ENCODE measurements at places on chromosomes 3 and 15.

DNA sequence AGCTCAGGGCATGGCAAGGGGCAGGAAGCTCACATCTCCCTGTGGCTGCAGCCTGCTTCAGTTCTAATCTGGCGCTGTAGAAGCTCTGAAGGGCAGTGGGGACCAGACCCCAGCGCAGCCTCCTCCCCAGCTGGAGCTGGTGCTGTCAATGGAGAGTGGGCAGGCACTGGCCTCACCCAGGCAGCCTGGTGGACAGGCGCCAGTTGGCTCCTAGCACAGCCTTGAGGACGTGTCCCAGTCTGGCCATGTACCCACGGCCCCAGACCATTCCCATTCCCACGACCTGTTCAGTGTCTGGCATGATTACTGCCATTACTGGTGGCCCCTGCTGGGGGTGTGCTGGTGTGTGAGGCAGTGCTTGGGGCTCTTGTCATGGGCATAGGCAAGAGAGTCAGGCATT lies 16.3 kb downstream of the TYRO3 start:
- DNase-seq = no peak

DNA sequence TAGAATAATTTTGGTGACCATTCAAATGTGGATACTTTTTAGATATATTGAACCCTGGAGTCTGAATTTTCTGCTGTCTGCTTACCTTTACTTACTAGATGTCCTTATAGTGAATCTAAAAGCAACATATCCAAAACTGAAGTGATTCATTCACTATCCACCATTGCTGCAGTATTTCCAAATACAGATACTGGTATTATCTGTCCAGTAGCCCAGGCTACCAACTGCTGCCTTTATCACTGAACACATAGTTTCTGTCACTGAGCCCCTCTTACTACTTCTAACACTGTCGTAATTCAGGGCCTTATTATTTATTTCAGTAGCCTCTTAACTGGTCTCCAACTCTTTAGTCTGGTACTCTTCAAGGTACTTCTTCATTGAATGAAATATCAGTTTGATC lies 49.2 kb downstream of the SLMAP start:
- no peak for DNase-seq

- DNase-seq = no peak
Observed at GRCh38 chr3:27723815-27724458, 1.8 kb upstream of the EOMES start.

DNA sequence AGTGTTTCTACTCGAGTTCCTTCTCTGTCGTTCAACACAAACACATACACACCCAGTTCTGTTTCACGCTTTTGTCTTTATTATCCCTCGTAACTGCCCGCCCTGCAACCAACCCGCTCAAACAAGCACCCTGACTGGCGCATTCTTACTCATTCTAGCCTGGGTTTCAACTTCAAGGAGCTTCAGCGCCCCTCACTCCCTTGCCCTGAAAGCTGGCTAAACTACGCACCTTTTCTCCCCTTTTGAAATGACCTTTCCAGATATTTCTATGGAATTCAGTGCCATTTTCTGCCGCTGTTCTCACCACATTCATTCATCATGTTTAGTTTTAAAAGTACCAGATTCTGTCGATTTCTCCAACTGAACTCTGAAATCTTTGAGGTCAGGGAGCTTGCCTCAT lies 653 bp upstream of the MFSD1 start:
- no peak for DNase-seq

DNA sequence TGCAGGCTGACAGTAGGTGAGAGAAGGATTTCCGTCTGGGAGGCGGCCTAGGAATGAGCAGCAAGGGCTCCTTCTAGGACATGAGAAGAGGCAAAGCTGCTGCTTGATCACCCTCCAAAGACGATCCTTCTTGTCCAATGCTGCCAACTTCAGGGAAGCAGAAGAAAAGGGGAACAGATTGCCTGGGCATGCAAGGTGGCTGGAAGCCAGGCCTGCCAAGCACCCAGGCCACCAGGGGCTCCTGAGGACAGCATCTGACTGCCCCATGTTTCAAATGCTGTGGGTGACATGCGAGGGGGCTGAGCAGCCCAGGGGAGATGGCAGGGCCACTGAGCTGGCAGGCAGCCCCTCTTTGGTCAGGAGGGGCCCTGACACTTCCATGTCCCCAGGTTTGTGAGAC lies 3.3 kb upstream of the GRIP2 start:
- DNase-seq = no peak

GRCh38 chr3:159775372-159775961 lies 213.2 kb upstream of the IL12A start:
- no peak for DNase-seq

GRCh38 chr15:32857732-32858131 lies 139.9 kb downstream of the GREM1 start:
- no peak for DNase-seq

DNA sequence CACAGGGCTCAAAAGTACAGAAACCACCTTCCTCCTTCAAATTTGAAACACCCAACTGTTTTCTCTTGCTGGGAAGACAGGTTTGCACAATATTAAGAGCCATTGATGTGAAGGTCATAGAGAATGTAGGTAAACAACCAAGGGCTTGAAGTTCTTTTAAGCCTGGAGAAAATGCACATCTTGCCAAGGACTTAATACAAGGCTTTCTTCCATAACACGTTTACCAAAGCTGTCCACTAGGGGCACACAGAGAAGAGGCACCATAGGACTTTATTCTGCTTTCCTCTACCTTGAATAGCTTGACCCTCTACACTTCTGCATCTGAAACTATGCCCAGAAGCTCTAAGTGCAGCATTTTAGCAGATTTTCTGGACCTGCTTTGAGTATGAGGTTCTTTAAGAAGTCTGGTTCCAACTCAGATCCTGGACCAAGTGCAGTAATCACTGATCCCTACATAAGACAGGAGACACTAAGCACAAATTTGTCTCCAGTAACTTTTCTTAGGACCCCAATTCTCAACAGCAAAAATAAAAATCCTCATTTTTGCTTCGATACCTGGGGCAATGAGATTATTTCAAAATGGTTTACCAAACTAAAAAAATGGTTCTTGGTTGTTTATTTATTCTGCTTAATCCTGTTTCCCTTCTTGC lies 138.0 kb downstream of the FBN1 start:
- DNase-seq = no peak

GRCh38 chr3:52174896-52175295 lies 20.7 kb upstream of the POC1A start:
- no peak for DNase-seq

DNA sequence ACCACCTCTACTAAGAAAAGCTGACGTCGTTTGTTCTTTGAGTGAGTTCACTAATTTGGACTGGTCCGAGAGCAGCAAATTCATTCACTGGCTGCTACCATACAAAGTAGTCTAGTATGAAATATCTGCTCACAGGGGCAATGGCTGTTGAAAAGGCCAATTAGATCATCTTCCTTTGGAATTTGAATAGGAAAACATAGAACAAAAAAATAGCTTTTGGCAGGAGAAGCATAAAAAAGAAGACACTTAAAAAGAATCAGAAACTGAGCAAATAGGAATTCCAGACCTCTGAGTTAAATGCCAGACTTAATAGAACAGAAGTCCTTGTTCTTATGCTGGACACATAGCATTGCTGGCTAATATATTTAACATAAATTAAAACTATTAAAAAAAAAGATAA lies 159.3 kb downstream of the IL1RAP start:
- no peak for DNase-seq

GRCh38 chr15:62940755-62941361 lies 101.7 kb upstream of the TPM1 start:
- DNase-seq = no peak

GRCh38 chr3:61134532-61134931 lies 116.7 kb downstream of the FHIT start:
- no peak for DNase-seq

GRCh38 chr3:194664857-194665256 lies 7.1 kb downstream of the LSG1 start:
- DNase-seq = no peak

- no peak for DNase-seq
Observed at GRCh38 chr3:129597087-129597999, 9.1 kb downstream of the PLXND1 start.

- no peak for DNase-seq
Observed at GRCh38 chr3:156240642-156241041, 120.3 kb downstream of the KCNAB1 start.

DNA sequence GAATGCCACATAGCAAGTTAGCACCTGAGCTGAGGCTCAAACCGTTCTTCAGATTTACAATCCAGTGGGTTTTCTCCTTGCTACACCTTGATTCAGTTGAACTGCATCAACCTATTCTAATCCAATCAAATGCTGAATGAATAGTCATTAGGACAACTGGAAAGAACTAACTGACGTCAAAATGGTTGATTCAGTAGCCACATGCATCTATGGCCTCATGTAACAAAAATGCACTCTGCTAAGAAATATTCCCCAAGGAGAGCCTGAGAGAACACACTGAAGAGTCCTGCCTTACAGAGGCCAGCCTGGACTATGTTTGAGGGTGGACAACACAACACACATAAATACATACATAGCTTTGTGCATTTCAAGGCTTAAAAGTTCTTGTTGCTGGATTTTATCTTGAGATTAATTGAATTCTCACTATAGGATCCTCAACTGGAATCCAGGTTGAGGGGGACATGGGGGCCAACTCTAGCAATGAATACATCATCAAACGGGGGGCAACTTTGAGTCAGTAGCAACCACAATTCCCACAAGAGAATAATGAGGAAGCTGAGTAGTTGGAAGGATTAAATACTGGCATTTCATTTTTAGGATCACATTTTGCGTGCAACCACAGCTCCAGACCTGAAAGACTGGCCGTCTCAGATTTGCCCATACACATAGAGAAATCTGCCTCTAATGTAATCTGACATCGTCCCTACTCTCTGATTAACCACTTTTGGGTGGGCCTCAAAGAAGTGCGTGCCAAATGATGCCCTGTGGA lies 280.2 kb upstream of the ICE2 start:
- DNase-seq = no peak

DNA sequence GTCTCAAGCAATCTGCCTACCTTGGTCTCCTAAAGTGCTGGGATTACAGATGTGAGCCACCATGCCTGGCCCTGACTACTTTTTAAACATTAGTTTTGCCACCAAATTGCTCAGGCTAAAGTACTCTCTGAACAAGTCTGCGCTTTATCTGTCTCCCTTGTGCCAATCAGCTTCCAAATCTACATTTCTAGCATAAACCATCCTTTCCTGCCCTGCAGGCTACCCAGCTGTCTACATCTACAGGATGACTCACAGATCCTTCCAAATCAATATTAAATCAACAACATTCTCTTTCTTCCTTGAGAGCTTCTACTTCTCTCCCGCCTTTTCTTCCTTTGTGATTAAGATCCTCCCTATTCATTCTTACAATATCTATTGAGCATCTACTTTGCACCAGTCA lies 16.0 kb upstream of the ATOSA start:
- DNase-seq = no peak

GRCh38 chr15:58171476-58172061 lies 33.4 kb downstream of the AQP9 start:
- no peak for DNase-seq

DNA sequence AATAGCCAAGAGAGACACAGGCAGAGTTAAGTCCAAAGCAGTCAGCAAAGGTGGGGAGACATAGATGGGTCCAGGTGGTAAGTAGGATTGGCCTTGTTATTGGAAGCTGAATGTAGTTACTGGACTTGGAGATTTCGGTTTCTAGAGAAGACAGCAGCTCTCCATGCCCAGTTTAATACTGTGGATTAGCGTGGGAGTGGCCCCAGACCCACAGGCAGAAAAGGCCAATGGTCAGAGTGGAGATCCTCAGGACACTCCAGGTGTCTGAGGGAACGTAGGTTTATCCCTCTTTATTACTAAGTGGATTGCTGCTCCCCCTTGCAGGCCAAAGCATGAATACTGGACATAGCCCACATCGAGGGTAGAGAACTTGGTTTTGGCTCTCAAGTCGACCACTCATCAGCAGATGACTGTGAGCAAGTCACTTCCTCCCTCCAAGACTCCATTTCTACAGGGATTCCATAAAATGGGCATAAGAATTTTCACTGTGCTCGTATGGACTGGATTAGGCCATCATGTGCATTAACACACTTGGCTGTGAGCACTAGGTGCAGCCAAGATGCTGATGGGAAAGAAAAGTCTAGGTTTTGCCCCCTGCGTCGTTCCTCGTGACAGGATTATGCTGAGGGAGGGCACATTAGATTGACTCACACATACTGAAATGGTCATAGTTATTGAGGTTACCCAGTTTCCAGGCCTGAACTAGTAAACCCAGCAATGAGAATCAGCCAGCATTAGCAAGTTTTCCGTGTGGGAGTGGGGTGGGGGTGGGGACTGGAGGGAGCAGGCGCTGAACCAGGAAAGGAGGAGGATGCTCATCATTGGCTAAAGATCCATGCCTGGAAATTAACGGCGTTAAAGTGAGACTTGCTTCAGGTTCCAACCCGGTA lies 225.2 kb upstream of the TPRG1 start:
- no peak for DNase-seq

DNA sequence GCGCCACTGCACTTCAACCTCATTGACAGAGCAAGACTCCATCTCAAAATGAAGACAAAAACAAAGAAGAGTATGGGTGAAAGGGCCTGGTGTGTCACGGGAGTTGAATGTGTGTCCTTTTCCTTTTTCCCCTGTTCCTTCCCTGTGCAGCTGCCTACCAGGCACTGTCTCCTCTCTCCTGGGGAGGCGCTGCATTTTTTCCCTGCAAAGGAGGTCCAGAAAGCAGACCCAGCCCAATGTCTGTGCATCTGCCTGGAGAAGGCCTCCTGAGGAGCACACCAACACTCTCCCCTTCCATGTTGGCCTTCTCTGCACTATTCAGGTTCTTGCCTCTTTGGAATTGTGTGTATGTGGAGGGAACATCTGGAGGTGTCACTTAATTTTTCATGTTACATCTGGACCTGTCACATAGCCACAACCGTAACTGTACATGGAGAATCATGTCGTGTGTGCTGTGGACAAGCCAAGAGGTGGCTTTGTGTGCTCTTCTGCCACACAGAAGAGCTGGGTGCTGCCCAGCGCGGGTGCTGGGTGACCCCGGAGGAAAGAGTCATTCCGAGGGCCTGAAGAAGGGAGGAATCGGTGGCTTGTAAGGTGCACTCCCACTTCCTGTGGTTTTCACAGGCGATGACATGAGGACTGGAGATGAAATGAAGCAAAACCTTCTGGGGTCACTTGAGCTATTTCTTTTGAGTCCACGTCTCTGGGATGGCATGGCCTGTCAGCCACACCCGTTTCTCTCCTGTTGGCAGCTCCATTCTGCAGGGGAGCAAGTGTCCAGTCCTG lies 46.5 kb upstream of the CGNL1 start:
- DNase-seq = no peak

Data from NCI-H1930 (cell line).